ENCODE measurements at places on chromosomes 16 and 17. TPM values are rescaled to one million over a fixed set of nuclear protein-coding genes. Genes with fewer than 3 reads are reported as not detected.
A peak's percentile ranks its signal among the peaks of the same experiment; 100 is the strongest.

The TBC1D16 gene
- total RNA-seq = 96.2 TPM

The P2RX5 gene
- 1.6 TPM for total RNA-seq

The KRTAP1-5 gene
- total RNA-seq = not detected

The ZSCAN10 gene
- total RNA-seq = not detected

The RUNDC3A gene
- total RNA-seq = 8.7 TPM

The SLC16A6 gene
- total RNA-seq = 0.23 TPM

The SPN gene
- total RNA-seq = 0.07 TPM

The SPIRE2 gene
- total RNA-seq = 19.3 TPM

The SPATA32 gene
- 0.23 TPM for total RNA-seq

The MINK1 gene
- 76.6 TPM for total RNA-seq

DNA sequence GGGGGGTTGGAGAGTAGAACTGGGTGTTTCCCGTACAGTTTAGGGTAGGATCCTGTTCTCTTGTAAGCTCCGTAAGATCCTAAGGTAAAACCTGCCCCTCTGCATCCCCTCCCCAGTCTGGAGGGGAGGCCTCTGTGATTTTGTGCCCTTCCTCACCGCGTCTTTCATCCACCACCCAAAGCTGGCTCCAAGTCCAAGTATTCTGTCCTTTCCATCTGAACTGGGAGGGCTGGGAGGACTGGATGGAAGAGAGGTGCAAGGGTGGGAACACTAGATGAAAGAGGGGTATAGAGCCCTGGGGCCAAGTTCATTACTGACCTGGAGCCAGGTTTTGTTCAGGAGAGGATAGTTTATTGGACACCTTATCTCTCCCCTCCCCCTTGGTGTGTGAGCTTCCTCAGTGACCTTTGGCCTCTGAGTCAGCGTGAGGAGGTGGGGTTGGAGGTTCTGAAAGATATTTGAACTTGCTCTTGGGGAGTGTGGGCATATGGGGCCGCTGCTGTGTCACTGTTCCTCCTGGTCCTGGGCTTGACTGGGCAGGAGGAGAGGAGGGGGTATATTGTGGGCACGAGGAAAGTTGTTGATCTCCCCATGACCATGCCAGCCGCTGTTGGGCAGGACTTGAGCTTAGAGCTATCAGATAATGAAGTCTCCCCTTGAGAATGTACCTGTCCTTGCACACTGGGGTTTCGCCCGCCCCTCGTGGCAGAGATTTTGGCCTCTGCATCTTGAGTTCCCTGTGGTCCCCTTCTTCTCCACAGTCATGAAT is 1.6 kb downstream of the LASP1 start:
- DNase-seq = no peak

GRCh38 chr16:693766-694165 is 3.6 kb upstream of the WDR24 start:
- DNase-seq = no peak

DNA sequence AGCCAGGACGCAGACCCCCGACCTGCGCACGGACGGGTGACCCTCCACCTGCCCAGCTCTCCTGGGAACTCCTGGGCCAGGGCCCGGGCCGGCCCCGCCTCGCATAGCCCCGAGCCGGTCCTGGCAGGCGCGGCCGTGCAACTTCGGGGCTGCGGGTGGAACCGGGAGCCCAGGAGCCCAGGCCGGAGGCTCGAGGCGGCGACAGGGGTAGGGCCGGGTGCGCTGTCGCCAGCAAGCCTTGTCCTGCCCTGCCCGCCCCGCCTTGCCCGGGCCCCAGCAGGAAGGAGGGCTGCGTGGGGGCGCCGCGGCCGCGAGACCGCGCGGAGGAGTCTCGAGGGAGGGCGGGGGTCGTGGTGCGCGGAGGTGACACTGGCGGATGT is 408 bp downstream of the LMF1 start:
- no peak for DNase-seq

GRCh38 chr16:8512941-8513624 is 77.2 kb downstream of the TMEM114 start:
- DNase-seq = no peak

GRCh38 chr16:65828296-65828695 is 538.2 kb upstream of the CDH5 start:
- no peak for DNase-seq

- no peak for DNase-seq
Observed at GRCh38 chr16:5252791-5253190, 155.2 kb upstream of the EEF2KMT start.

DNA sequence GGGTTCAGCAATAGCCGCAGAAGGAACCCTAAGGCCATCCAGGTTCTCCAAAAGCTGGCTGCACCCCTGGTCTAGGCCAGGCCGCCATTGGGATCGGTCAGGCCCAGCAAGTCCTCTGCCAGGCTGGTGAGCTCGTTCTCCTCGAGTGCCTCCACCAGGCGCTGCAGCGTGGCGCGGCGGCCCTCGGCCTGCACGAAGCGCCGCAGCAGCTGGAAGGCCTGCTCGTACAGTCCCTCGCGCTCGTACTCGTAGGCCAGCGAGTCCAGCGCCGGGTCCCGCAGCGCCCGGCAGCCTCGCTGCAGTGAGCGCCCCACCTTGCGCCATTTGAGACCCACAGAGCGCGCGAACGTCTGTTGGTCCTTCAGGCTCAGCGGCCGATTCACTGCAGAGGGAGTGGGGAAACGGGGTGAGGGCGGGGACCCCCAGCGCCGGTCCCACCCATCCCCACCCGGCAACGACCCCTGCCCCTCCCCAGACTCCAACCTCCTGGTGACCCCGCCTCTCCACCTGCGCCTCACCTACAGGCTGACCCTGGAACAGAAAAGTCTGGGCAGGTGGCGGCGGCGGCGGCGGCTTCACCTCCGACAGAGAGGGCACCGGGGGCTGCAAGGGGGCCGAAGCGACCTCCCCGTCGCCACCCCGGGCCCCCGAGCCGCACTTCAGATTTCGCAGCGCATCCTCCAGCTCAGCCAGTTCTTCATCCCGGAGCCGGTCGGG is 3.9 kb upstream of the B3GNT9 start:
- DNase-seq = no peak

- DNase-seq = no peak
Observed at GRCh38 chr17:7138800-7139381, 24.3 kb upstream of the ASGR2 start.

GRCh38 chr17:69732272-69732918 is 317.9 kb downstream of the MAP2K6 start:
- no peak for DNase-seq

GRCh38 chr16:72410492-72410891 is 238.5 kb upstream of the PMFBP1 start:
- DNase-seq = no peak

GRCh38 chr16:50099957-50100648 is 34.3 kb downstream of the HEATR3 start:
- DNase-seq = no peak

GRCh38 chr17:73684183-73684582 is 39.9 kb upstream of the SDK2 start:
- no peak for DNase-seq

DNA sequence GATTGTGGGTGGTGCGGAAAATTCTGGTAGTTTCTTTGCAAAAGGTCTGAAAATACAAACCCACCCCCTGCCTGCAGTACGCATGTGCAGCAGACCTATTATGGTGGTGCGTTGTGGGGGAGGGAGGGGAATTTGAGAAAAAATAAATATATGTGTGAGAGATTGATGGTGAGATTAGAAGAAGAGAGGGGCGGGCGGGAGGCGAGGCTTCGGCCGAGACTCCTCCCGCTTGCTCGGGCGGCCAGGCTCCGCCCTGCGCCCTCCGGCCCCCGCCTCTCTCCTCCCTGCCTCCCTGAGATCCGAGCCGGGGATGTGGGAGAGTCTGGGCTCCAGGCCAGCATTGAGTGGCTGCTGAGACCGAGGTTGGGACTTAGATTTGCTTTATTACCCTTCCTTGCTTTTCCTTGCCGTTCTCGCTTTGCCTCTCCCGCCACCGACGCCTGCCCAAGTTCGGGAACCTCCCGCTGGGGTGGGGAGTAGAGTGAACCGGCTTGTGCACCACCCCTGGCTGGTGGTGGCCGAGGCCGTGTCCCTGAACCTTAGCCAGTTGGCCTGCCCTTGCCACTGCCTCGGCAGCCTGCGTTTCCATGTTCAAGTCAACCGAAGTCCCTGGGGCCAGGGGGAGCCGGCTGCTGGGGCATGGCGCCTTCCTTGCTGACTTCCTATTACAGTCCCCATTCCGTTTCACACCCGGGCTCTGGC is 956 bp upstream of the CHD3 start:
- peak; percentile 69 for DNase-seq

DNA sequence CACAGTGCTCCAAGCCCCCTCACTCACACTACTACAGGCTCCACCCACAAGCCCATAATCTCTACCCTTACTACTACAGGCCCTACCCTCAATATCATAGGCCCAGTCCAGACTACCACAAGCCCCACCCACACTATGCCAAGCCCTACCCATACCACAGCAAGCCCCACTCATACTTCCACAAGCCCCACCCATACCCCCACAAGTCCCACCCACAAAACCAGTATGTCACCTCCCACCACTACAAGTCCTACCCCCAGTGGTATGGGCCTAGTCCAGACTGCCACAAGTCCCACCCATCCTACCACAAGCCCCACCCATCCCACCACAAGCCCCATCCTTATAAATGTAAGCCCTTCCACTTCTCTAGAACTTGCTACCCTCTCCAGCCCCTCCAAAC is 13.8 kb downstream of the RIPOR1 start:
- DNase-seq = no peak

GRCh38 chr16:20741554-20742285 is at the start of gene THUMPD1:
Gene THUMPD1, minus strand, starts transcription at chr16:20741818. Its CDS starts 79 bp downstream, at chr16:20741739.
- peak; percentile 91 for DNase-seq

- DNase-seq = no peak
Observed at GRCh38 chr16:80717611-80718010, 86.8 kb downstream of the CDYL2 start.

DNA sequence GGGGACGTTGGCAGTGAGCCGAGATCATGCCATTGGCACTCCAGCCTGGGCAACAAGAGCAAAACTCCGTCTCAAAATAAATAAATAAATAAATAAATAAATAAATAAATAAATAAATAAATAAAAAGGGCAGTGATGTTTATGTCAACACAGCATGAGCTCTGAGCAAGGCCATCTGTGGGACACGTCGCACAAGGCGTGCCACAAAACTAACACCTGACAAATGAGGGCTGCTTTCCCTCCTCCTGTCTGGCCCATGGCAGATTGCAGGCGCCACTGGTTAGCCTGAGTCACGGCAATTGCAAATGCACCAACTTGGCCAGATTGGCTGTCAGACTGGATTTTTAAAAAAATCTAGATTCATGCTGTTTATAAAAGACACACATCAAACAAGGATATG is 25.9 kb upstream of the SPNS3 start:
- DNase-seq = no peak

DNA sequence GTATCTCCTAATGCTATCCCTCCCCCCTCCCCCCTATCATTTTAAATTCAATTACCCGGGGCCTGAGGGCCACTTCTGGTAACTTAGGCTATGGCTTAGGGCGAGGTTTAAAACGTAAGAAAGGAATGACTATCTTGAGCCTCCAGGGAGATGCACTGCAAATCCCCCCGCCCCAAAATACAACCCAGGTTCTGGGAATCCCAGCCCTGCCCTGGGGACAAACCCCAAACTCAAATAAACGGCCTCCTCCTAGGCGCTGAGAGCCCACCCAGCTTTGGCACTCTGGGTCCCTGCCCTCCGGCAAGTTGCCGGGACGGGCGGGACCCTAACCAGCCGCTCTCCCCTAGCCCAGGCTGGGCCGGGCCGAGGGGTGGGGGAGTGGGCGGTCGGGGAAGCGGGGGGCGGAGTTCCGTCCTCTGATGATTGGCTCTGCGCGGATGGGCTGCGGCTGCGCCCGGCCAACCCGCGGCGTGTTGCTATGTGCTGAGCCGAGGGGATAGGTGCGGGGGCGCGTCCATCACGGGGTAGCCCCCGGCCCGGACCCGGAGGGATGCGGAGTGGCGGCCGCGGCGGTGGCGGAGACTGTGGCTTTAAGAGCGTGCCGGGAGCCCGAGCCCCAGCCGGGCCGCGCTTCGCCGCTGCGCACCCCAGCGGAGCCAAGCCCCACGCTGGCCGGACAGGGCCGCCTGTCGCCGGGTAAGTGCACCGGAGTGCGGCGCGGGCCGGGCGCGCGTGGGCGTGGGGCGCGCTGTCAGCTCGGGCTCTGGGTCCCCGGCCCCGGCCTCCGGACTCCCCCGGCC is at the start of gene YPEL2:
YPEL2 (plus strand) TSS at position 527 of the 800 bp plus-strand sequence. CDS start 21,755 bp downstream, outside the sequence.
- DNase-seq = peak; percentile 92

- DNase-seq = no peak
Observed at GRCh38 chr17:79242873-79243602, 168.4 kb downstream of the ENGASE start.

GRCh38 chr17:1808644-1809043 is 21.1 kb downstream of the SMYD4 start:
- no peak for DNase-seq

DNA sequence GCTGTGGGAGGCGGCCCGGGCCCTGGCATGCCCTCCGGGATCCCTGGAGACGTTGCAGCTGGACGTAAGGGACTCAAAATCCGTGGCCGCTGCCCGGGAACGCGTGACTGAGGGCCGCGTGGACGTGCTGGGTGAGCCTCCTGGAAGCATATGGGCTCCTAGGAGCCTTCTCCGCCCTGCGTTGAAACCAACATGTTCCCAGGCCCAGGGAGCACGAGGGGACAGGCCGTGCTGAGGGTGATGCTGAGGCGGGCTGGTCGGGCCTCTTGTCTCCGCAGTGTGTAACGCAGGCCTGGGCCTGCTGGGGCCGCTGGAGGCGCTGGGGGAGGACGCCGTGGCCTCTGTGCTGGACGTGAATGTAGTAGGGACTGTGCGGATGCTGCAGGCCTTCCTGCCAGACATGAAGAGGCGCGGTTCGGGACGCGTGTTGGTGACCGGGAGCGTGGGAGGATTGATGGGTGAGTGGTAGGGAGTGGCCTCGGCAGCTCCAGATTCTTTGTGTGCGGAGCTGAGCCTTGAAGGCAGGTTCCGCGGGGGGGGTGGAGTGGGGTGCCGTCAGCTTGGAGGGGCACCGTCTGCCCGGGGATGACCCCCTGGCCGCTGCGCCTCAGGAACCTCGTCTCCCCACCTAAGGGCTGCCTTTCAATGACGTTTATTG is 567 bp downstream of the HSD17B1 start:
- DNase-seq = no peak

- no peak for DNase-seq
Observed at GRCh38 chr17:42548993-42549755, 3.5 kb upstream of the HSD17B1 start.

- DNase-seq = no peak
Observed at GRCh38 chr17:82411396-82412053, 6.6 kb upstream of the HEXD start.

Data from neural crest cell (in vitro differentiated cells).